Activated CD4-positive, alpha-beta memory T cell treated with anti-CD3 and anti-CD28 coated beads for 36 hours (primary cell): ENCODE measurements at places on chromosomes 2 and 18.

- no peak for DNase-seq
Observed at GRCh38 chr18:34648269-34648985, 61.7 kb upstream of the DTNA start.

DNA sequence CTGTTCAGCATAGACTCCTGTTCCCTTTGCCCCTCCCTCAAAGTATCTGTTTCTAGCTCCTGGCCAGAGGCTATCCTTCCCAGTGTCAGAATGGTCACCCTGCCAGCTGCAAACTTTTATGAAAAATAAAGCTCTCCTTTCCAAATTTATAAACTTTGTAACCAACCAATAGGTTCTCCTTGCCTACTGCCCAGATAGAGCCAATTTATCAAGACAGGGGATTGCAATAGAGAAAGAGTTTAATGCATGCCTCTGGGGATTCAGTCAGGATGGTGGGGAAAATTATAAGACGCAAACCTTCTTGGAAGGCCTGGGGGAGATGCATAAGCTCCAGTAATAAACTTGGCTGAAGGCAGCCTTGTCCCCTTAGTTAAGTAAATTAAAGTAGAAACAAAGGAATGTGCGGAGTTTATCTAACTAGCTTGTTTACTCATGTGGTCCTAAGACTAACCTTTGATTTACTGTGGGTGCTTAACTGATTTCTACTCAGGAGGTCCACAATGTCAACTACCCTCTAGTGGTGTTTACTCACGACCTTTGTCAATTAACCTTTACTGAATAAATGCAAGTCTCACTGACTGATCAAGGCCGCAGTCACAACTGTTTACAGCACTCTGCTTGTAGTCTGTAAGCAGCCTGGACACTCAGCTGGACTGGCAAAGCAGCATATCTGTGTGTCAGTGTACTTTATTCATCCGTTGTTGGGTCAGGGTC lies 42.9 kb upstream of the PDK1 start:
- DNase-seq, result no peak

DNA sequence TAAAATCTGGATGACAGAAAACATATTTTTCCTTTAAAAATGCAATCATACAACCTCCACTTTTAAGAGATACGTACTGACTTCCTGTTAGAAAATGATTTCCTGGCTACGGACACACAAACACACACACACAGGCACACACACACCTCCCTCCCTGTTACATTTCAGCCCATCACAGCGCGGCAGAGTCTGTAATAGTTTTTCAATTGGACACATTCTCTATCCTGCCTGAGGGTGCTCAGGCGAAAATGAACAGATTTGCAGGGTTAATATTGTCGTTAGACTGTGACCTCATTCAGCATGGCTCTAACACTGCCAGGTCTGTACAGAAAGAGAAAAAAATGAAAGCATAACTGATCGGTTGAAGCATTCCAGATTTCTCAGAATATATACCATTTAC lies 45.0 kb downstream of the KCTD1 start:
- no peak for DNase-seq

GRCh38 chr2:25201265-25201664 lies 32.9 kb upstream of the POMC start:
- DNase-seq, result no peak

DNA sequence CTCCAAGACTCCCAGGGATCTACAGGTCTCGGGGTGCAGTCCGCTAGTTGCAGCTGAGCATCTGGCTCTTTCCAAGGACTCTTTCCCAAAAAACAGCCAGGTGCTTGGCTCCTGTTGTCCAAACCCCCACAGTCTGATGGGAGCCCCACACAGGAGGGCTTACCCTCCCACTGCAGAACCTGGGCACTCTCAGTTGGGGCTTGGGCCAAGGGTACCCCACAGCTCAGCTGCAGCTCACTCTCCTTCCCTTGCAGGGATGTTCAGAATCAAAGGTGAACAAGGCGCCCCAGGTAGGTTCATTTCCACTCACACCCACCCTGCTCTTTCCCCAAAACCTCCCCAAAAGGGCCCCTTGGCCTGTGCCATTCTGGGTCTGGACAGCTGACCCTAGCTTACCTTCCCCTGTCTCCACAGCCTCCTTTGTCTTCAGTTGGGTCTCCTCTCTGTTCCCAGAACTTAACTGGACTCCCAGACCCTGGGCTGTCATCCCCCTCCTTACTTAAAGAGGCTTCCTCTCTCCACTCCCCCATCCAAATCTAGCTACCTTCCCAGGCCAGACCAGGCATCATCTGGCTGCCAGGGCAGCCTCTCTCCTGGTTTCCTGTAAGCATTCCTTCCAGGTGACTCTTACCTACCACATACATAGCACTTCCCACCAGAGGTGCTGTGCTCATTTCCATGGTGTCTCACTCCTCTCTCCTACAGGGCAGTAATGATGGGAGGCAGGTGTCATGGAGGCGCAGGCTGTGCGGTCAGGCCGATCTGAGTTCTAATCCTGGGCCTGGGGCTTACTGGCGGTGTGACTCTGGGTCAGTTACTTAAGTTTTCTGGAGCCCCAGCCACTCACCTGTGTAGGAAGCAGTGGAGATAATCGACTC lies 29.5 kb downstream of the MARCO start:
- no peak for DNase-seq

DNA sequence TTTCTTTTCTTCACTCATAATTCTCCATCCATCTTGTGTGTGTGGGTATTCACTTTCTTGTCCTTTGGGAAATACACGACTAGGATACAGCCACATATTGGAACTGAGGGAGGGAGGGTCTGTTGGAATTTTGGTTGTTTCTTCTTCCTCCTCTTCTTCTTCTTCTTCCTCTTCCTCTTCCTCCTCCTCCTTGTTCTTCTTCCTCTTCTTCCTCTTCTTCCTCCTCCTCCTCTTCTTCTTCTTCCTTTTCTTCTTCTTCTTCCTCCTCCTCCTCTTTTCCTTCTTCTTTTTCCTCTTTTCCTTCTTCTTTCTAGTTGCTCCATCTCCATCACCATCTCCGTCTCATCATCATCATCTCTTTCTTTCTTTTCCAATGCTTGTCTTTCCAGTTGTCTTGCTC lies 1307.3 kb upstream of the ZEB2 start:
- no peak for DNase-seq

DNA sequence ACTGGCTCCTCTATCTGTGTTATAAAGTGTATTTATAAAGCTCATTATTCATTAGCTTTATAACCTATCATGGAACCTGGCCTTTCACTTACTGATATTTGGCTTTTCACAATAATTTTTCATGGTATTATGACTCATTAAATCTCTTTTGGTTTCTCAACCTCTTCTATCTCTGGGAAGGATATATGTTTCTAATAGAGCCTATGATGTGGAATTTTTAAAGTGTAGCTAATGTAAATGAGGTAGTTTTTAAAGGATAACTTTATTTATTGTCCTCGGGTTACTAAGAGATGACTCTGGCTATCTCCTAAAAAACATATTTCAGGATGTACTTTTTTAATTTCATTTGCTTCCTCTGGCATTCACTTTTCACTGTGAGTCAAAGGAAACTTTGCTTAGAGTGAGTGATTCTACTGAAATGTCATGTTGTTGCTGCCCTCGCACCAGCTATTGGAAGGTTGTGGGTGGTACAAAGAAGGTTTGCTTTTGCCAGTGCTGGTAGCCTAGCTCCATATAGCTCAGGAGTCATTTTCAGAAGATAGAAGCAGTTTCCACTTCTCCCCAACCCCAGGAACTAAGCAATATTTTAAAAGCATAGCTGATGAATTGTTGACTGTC lies 85.2 kb upstream of the RPE start:
- DNase-seq, result no peak

DNA sequence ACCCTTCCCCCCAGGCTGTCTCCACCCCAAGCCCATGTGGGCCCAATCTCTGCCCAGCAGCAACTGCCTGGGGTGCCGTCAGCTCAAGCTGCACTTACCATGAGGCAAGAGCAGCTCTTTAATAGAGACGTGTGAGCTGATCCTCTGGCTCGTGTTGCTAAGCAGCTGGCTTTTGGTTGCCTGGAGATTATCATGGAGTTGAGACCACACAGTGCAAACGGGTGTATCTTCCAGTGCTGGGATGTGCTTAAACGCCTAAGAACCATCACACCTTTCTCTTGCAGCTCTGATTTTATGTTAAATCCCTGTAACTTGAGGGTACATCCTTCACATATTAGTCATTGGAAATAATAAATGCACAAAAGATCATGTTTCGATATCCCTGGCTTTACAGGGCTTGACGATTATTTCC lies 271.1 kb downstream of the PRKCE start:
- no peak for DNase-seq

DNA sequence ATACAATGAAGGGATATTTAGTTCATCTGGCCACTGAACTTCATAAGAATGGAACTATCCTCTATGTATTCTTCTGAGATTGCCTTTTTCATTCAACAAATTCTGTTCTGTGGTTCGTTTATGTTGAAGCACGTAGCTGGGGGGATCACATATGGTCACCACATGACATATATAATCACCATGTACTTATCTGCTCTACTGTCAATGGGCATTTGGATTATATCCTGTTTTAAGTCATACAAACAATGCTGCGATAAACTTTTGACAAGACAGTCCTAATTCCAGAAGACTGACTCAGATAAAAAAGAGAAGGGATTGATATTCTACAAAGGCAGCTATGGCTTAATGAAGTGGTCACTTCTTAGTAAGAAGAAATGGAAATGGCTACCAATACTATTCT lies 116.0 kb upstream of the CCDC195 start:
- no peak for DNase-seq

DNA sequence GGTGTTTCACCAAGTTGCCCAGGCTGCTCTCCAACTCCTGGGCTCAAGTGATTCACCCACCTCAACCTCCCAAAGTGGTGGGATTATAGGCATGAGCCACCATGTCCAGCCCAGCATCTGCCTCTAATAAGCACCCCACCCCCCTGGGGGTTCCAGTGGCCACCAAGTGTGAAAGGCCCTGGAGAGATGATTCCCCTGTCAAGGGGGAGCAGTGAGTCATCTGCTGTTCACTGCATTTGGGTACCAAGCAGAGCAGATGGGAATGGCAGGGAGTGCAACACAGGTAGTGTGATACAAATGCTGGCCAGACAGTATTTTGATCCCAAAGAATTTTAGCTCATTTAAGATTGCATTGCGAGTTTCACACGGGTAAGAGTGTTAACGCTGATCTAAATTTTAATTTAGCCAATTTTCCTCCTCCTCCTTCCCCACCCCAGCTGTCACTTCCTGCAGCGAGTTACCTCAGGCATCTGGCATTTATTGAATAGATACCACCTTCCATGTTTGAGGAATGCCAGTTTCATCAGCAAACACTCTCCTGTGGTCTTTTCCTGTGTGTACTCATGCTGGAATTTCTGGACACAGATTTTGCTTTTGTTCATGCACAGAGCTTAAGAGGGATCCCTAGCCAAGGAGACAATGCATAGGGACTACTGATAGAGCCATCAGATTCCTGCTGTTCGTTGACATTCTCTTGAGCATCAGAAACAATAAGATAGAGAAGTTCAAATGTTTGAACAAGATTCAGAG lies 32.4 kb upstream of the NCK2 start:
- DNase-seq, result no peak

- DNase-seq, result no peak
Observed at GRCh38 chr2:8885449-8886201, 48.2 kb upstream of the KIDINS220 start.

DNA sequence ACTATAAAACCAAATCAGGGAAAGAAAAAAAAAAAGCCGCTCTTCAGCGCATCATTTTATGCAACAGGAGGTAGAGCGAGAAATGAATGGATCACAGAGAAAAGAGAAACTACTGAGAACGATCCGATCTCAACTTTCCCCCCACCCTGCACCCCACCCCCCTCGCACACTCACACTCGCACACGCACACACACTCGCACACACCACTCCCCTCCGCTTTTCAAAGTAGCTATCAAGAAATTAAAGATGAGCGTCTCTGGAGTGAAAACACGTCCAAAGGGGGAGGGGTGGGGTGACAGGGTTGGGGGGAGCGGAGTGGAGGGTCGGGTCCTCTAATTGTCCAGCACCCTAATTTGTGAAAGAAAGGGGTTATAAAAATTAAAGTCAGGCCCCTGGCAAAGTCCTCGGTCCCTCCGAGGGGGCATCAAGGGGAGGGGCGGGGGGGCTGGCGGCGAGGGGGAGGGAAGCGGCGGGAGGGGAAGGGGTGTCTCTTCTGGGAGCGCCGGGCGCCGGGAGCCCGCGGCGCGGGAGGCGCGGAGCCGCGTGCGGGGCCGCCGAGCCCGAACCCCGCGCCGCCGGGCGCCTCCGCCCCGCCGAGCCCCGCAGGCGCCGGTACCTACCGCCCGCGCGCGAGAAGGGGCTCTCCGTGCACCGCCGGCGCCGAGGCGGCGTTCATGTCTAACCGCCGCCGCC lies 428 bp downstream of the TCF4 start:
- no peak for DNase-seq

- peak; percentile 75 for DNase-seq
Observed at GRCh38 chr18:80154293-80154692, 45.2 kb downstream of the ADNP2 start.

DNA sequence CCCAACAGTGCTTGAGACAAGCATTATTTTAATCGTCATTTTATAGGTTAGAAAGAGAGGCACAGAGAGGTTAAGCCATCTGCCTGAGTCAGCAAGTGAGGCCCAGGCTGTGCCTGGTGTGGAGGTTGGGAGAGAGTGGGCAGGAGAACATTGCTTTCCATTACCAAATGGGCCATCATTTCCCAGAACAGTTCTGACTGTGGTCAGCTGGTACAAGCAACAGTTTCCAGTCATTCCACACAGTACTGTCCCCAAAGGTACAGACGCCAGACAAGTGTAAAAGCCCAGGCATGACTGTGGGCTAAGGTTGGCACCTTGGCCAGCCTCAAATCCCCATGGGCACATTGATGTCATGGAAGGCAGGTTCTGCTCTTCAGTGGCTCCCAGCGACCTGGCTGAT lies 98.2 kb upstream of the LCLAT1 start:
- DNase-seq, result peak; percentile 58

DNA sequence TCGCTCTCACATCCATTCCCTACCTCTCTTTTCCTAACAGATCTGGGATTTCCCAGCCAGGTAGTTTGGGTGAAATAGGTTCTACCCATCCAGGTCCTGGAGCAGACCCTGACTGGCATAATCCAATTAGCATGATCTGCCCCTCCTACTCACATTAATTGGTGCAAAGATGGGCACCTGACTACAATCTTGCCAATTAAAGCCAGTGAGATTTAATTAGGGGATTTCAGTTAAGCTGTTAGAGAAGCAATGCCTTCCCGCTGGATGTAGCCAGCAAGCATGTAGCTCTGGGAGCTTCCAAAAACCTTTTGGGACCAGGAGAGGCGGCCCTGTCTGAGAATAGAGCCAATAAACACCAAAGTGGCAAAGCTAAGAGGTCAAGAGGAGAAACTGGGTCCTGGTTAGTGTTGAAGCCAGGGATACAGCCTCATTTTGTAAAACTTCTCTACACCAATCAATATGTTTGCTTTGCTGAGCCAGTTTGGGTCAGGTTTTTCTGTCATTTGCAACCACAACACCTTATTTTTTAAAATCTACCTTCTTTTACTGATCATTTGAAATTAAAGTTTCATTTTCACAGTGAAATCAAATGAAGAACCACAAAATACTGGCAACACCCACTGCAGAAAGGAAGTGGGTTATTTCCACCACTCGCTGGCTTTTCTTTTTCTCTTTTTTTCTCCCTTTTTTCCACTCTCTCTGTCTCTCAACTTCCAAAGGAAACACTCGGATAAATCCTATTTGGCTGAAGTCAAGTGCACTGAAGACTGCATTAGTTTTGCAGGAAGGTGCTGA lies 3.2 kb upstream of the TTC39C start:
- DNase-seq, result no peak
